ENCODE measurements at places on chromosomes 6 and 20. TPM values are rescaled to one million over a fixed set of nuclear protein-coding genes. Genes with fewer than 3 reads are reported as not detected.

GRCh38 chr20:16601047-16601446, 27.8 kb upstream of the KIF16B start:
- DNase-seq: no peak

- peak; percentile 37 for DNase-seq
Measured at GRCh38 chr20:2697768-2698167, 5.2 kb downstream of the EBF4 start.

DNA sequence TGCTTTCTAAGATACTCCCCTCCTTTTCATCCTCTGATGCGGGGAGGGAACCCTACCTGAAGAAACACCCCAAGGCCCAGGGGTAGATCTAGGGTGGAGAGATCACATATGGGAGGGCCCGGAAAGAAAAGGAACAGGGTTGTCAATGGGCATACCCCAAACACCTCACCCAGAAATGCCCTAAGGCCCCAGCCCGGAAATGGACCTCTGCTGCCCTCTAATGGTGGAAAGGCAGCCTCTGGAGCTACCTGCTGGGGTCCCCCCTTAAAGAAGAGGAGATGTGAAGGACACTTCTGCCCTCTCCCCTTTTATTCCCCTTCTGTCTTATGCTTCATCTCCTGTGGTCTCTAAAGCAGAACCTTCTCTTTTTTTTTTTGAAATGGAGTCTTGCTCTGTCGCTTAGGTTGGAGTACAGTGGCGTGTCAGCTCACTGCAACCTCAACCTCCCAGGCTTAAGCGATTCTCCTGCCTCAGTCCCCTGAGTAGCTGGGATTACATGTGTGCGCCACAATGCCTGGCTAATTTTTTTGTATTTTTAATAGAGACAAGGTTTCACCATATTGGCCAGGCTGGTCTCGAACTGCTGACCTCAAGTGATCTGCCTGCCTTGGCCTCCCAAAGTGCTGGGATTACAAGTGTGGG, 458 bp upstream of the ARMC12 start:
- DNase-seq: no peak

DNA sequence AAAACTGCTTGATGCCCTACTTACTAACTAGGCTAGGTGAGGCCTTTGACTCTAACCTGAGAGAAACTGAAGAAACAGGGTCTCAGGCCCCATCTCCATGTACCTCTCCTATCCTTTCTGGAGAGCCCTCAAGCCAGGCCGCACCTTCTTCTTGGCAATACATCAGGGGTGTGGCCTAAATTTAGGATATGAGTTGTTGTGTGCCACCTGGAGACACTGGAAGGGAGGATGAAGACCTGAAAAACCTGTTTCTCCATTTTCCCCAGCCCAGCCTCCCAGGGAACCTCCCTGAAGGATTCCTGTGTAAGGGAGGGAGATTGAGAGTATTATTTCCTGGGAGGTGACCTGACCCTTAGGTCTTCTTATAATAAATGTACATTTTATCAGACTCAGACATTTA, 3.1 kb downstream of the LY6G6D start:
- no peak for DNase-seq

GRCh38 chr20:60266177-60266823, 308.1 kb downstream of the CDH26 start:
- DNase-seq: no peak

DNA sequence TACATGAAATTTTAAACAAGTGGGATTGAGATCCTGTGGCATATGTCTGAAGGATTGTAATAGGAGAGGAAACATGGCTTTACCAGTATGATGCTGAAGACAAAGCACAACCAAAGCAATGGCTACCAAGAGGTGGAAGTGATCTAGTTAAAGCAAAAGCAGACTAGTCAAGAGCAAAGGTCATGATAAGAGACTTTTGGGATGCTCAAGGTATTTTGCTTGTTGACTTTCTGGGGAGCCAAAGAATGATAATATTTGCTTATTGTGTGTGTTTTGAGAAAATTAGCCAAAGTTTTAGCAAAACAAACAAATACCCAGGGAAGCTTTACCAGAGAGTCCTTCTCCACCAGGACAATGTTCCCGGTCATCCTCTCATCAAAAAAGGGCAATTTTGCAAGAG, 20.3 kb downstream of the SLC16A10 start:
- DNase-seq: no peak

- peak; percentile 31 for DNase-seq
Measured at GRCh38 chr20:17533396-17533795, 2.2 kb upstream of the BFSP1 start.

GRCh38 chr20:33291830-33292355, 8.9 kb downstream of the BPIFB1 start:
- DNase-seq: no peak

DNA sequence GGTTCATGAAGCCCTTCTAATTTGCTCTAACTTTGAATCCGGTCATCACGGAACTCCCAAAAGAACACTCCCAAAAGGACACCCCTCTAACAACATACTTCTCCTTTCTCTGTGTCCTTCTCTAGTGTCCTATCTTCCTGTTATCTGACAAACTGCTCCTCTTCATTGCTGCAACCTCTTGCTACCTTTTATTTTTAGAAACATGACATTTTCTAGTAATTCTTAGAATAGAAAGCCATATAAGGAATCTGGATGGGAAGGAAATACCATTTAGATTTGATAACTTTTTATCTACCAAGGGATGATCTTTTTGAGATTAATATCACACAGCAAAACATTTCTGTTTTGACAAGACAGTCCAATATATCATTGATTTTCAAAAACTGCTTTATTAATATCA, 63.1 kb downstream of the COL12A1 start:
- DNase-seq: no peak

GRCh38 chr20:61480158-61480825, 228.2 kb downstream of the CDH4 start:
- DNase-seq: peak; percentile 71

- no peak for DNase-seq
Measured at GRCh38 chr6:153312634-153313033, 181.6 kb upstream of the RGS17 start.

DNA sequence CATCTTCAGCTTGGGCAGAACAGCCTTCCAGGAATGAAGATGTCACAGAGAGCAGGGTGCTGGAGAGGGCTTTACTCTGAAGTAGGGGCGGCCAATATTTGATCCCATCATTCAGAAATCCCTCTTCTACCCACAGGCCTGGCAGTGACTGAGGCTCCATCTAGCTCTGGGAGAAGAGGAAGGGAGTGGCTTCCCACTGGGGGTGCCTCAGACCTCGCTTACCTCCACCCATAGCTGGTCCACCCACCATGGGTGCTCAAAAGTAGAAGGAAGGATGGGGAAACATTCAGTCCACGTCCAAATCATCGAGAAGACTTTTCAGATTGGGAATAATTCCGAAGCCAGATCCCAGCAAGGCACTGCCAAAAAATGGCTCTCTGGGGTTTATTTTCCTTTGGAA, 11.8 kb upstream of the THBD start:
- DNase-seq: no peak

GRCh38 chr6:71053475-71053874, 96.6 kb upstream of the B3GAT2 start:
- no peak for DNase-seq

- no peak for DNase-seq
Measured at GRCh38 chr20:42483730-42484303, 705.9 kb downstream of the PTPRT start.

- peak; percentile 89 for DNase-seq
Measured at GRCh38 chr20:34522969-34523871, 7.0 kb downstream of the DYNLRB1 start.

GRCh38 chr6:133807501-133807900, 81.4 kb upstream of the TCF21 start:
- no peak for DNase-seq

GRCh38 chr6:166862287-166862977, 93.9 kb downstream of the RNASET2 start:
- DNase-seq: no peak

- peak; percentile 36 for DNase-seq
Measured at GRCh38 chr6:106511288-106512047, 117.8 kb downstream of the RTN4IP1 start.

DNA sequence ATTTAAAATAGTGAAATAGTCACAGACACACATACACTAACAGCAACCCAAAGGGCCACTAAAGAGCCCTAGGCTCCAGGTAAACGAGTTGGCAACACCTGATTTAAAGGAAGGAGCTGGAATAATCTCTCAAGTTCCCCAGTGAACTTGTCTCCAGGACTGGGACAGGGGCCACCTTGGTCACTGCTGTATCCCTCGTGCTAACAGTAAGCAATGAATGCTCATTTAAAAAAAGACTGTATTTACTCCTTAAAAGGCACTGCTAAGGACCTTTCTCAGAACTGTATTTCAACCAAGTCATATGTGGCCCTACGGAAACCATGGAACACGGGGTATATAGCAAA, 1.3 kb downstream of the DIDO1 start:
- no peak for DNase-seq

- DNase-seq: no peak
Measured at GRCh38 chr6:139713900-139714506, 339.6 kb upstream of the CITED2 start.

- no peak for DNase-seq
Measured at GRCh38 chr6:26215585-26216358, 128.5 kb downstream of the HFE start.

Gene FOXF2
- 1.4 TPM for total RNA-seq

Gene HSPA12B
- 4.0 TPM for total RNA-seq

Gene ADGB
- not detected for total RNA-seq

Gene ASF1A
- 10.5 TPM for total RNA-seq

Gene ZBTB46
- total RNA-seq: 6.1 TPM

Gene SRSF6
- 71.7 TPM for total RNA-seq

Gene ID4
- 210 TPM for total RNA-seq

Gene SNPH
- 2.5 TPM for total RNA-seq

Gene UNC5CL
- total RNA-seq: 3.2 TPM

Gene FAM162B
- 5.6 TPM for total RNA-seq

All from lower leg skin (tissue), 4 donors.